GM12878 (cell line): ENCODE measurements at places on chromosomes 7 and 10.

DNA sequence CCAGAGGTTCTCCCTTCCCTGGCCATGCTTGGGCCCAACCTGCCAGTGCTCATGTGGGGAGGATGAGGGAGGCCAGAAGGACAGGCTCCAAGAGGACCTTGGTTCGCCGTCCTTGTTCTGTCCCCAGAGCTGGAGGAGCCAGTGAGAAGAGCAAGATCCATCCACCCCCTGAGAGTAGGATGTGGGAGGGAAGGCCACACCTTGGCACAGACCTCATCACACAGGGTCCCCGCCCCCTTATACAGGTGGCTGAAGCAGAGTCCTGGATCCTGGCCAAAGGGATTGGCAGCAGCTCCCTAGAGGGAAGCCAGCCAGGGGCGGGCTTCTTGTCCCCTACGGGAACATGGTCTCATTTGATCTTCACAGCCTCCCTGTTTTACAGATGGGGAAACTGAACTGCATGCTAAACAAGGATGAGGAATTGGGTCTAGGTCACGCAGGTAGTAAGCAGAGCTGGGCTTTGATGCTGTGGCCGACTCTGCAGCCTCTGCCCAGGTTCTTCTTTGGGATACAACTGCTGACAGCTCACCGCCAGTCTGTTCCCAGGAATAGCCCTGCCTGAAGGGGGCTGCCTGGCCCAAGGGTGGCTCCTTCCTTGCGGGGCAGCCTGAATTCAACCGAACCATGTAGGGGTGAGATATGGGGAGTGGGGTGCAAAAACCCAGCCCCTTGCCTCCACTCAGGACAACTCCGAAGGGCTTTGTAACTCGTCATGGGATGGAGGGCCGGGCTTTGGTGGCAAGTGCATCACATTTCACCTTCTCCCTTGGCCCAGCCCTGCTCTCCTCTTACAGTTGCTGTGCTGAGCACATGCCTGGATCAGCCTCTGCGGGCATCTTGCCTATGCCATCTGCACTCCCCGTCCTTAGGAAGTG is 62.2 kb upstream of the KDM7A start:
- no peak for DNase-seq

DNA sequence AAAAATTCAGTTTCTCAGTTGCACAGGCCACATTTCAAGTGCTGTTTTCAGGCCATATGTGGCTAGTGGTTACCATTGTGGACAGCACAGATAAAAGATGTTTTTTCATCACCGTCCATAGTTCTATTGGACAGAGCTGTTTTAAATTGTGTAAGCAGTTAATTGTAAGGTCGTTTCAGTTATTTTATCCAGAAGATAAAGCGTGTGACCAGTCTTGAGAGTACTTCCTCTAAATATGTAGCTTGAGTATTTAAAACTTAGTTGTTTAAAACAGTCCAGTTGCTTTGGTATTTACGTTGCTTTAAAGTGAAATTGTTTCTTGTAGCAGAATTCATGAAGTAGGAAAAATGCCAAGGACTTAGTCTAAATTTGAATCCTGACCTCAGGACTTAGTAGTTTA is 66.9 kb downstream of the ZNRF2 start:
- no peak for DNase-seq

DNA sequence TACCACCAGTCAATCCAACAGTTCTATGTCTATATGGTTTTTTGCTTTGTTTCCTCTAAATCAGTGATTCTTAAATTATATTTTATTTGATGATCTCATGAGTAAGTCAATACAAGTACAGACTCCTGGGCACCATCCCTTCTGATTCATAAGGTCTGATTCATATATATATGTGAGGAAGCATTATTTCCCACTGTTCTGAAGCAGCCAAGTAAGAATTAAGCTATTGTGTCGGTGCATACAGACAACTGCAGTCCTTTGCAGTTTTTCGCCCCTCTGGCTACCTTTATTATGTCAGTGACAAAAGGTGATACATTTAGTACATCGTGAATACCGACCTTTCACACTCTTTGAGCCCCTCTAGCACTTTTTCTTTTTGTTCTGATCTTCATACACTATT is 1079.6 kb upstream of the C7orf33 start:
- DNase-seq, result no peak

DNA sequence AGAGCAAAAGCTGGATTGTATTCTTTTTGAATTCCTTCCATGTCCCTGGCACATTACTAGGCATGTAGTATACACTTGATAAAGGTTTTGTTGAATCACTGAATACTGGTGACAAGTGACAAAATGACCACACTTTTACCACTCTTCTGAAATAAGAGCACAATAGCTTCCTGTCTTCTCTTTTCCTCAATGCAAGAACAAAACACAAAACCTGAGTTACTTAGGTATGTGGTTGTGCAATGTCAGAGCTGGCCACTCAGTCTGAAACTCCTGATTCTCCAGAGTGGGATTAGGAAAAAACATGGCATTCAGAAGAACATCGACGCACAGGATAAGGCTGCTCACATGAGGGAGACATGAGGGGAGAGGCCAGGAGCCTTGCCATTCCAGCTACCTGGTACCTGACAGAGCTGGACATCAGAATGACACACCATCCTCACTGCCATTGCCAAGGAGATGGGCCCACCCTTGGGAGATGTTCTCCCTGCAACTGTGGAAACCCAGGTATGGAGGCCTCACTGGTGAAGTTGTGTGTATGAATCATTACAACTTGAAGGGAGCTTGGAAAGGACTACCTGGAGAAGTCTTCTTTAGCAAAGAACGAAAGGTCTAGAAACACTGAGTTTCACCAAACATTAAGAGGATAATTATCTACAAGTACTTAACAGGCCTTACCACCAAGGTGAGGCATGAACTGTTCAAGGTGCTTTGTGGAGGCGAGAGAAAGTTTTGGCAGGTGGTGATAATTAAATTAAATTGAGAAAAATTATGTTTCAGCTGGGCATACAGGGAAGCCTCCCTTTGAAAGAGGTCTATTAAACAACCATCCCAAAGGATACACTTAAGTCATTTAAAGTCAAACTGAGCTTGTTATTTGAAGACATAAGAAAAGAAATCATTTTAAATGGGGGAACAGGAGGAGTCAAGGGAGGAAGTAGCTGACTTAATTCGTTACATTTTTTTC is 246.5 kb upstream of the AOAH start:
- DNase-seq, result no peak

DNA sequence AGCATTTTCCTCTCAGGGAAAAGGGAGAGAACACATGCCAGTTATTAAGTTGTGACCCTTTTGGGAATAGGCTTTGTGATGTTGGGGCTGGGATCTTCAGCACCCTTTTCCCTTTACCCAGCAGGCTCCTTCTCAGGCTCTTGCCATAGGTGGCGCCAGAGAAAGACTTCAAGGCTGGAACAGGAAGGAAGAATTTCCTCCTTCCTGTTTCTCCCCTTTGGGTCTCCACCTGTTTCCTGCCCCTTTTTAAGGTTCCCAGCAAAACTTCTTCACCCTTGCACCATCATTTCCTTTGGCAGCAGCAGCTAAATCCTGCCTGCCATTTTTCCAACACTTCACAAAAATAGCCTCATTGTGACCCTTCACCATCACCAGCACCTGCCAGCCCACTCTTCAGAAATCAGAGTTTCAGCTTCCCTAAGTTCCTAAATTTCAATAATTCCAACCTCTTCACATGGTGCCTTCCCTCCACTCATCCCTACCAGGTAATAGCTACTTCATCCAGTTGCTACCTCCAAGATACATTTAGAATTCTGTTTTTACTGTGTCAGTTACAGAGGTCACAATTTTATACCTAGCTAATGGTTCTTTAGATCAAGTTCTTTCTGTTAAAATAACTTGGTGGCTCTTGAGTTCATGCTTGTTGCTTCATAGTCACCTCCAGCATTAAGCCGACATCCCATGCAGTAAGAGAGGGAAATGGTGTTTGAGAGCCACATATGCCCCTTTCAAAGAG is 22.4 kb upstream of the FOXK1 start:
- DNase-seq, result no peak

GRCh38 chr10:98878921-98879320 is 356.7 kb downstream of the HPSE2 start:
- DNase-seq, result no peak

GRCh38 chr10:102152545-102152890 is 329 bp downstream of the NOLC1 start:
- no peak for DNase-seq

- DNase-seq, result no peak
These were observed 285.0 kb downstream of the MALRD1 start for GRCh38 chr10:19333631-19334030.

GRCh38 chr10:44958196-44958897 is 1.3 kb upstream of the RASSF4 start:
- DNase-seq, result no peak

- DNase-seq, result no peak
These were observed 149.2 kb downstream of the CYP26A1 start for GRCh38 chr10:93222876-93223275.

- no peak for DNase-seq
These were observed 91.7 kb upstream of the PITRM1 start for GRCh38 chr10:3264161-3264761.

DNA sequence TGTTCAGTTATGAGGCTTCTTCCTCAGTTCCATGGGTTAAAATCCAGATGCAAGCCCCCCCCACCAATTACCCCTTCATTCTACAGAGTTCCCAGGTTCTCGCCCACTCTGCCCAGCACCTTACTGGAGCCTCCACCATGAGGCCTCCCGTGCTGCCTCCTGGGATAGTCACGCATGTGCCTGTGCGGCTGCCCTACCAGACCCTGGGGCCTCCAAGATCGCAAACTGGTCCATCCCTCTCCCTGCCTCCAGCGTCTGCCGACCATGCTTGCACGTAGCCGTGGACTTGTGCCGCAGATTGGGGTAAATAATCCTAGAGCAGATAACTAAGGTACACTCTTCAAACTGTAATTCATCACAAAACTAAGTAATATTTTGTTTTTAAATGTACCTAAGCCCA is 611.2 kb downstream of the PTPRN2 start:
- DNase-seq, result no peak

GRCh38 chr7:66837007-66837406 is 84.0 kb upstream of the TMEM248 start:
- DNase-seq, result no peak

GRCh38 chr10:106169241-106169640 is 995.3 kb downstream of the SORCS1 start:
- DNase-seq, result no peak

DNA sequence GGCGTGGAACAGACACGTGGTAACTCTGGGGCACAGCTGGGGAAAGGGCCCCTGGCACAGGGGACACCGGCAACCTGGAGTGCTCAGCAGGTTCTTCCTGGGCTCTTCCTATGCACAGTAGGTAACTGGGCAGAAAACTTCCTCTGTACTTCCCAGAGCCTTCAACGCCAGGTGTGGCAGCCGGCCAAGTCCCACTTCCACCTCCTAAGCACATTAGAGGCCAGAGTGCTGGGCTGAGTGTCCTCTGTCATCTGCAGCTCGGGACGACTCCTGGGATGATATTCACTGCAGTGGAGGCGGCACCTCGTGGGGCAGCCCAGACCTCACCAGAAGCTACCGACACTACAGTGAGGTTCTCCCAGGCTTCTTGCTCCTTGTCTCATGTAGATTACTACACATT is 114.5 kb downstream of the LARP4B start:
- DNase-seq, result no peak

GRCh38 chr7:33357846-33358245 is 228.5 kb downstream of the BBS9 start:
- DNase-seq, result no peak

GRCh38 chr7:155461631-155462030 is 3.7 kb downstream of the EN2 start:
- DNase-seq, result no peak

- DNase-seq, result no peak
These were observed 5.0 kb downstream of the CD36 start for GRCh38 chr7:80643336-80643915.

DNA sequence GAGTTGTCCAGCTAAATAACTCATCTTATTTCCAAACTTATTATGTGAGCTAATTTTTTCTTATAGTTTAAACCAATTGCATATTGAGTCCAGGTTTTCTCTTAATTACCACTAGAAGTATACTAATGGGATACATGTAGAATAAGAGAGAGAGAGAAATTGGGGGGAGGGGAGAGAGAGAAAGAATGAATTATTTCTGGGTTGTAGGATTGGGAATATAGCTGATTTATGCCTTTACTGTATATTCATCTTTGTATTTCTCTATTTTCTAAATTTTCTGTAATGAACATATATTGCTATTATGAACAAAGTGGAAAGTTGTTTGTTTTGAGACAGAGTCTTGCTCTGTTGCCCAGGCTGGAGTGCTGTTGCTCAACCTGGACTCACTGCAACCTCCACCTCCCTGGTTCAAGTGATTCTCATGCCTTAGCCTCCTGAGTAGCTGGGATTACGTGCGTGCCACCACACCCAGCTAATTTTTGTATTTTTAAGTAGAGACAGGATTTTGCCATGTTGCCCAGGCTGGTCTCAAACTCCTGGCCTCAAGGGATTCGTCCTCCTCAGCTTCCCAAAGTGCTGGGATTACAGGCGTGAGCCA is 26.1 kb upstream of the ITGB1 start:
- no peak for DNase-seq

- no peak for DNase-seq
These were observed at the start of gene VWA2 for GRCh38 chr10:114239117-114239993. TSS of gene VWA2 (plus strand) at chr10:114239254. CDS start at chr10:114248714, 9,460 bp downstream.

- no peak for DNase-seq
These were observed 56.0 kb downstream of the NDUFB2 start for GRCh38 chr7:140752533-140752932.

- no peak for DNase-seq
These were observed 400.9 kb downstream of the KCNMA1 start for GRCh38 chr10:77236700-77237099.

GRCh38 chr10:33869028-33869427 is 534.6 kb upstream of the NRP1 start:
- no peak for DNase-seq

DNA sequence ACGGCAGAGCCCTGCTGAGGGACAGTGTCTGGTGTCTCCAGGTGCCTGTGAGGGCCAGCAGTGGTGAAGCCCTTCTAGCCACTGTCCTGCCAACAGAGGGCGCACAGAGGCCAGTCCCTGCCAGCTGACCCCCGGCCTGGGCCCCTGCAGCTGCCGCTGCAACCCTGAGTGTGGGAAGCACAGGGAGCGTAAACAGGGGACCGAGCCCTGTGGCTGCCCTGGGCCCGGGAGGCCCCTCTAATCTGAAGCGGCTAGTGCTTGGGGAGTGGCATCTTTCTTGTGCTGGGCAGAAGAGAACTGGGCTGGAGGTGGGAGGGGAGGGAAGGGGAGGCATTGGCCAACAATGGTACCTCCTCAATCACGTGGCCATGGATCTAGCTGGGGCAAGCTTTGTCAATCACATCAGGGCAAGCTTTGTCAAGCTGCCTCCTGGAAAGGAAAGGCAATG is 34.6 kb downstream of the TRIM8 start:
- DNase-seq, result no peak

DNA sequence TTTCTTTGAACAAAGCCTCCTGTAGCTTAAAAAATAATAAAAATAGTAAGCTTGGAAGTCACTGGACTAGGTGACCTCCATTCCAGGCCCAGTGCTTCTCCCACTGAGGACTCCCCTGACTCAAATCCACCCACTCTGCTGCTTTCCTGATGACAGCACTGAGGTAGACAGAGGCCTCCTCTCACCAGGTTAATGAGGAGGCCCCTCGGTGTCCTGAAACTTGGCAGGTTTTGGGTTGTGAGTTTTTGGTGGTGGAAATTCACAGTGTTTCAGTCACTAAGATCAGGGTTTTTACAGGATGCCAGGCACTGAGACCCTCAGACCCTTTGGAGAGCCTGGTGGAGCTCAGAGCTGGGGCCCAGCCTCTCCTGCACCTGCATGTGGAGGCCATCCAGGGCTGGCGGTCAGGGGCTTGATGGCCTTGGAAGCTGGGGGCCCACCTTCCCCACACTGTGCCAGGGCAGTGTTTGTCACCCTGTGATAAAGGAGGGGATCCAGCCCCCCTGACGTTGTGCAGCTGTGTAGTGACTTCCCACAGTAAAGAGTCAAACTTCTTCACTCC is 19.1 kb downstream of the TSPAN14 start:
- DNase-seq, result no peak
